ENCODE measurements at places on chromosomes 4 and X.

DNA sequence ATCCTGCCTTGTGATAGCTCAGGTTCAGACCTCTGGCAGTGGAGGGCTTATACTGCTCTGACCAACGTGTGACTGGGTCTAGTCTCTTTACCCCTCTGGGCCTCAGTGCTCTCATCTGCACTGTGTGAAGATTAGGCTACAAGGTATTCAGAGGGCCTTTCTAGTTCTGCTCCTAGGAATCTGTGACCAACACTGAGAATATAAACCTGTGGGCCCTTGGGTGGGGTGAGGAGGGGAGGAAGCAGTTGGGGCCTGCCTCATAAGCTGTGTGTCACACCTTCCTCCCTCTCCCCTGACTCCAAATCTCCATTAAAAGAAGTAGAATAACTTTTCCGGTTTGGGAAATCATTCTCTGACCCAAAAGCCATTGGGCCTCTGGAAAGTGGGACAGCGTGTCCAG is 66.3 kb upstream of the MSN start:
- no peak for DNase-seq

DNA sequence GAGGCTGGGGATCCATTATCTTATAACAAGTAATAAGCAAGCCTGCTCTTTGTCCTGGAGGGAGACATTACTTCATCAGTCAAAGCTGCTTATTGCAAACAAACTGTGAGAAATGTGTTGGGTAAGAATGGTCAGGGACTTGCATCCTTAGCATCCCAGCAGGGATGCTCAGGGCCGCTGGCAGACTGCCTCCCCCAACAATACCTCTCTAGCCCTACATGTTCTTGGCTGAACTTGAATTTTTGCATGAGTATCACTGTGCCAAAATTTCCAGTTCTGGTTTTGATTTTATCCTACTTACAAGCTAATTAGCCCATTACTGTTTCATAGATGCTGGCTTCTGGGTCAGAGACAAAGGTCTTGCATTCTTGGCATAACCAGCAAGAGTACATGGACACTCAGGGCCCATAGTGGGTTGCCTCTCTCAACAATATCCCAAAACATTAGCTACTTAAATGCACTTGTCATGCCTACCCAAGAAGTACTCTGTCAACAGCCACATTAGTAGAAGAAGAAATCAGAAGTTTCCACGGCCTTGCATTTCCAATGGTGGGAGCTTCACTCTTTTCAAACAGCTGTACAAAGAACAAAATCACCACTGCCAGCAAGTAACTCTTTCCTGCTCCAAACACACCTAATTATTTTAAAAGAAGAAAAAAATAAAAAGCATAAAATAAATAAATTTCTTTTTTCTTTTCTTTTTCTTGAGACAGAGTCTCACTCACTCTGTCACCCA is 41.9 kb upstream of the NEUROG2 start:
- DNase-seq, result no peak

DNA sequence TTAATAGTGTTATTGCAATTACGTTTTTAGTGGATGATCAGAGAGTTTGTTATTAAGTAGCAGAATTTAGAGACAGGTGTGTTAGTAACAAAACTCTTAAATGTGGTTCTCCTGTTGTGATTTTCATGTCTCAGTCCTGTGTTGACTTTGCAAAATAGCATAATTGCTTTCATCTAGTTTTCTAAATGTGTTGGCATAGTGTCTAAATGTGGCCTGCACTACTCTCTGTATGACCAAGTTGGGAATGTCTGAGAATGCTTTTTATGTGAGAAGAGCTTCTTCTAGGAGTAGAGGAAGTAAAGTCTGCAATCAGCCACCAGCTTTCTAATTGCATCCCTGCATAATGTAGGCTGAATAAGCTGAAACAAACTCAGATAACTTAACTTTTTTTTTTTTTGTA is 158.6 kb upstream of the FAT1 start:
- DNase-seq, result no peak

- no peak for DNase-seq
These were observed 169.1 kb downstream of the TEX13A start for GRCh38 chrX:105051364-105051763.
